Dermis blood vessel endothelial cell (primary cell): ENCODE measurements at places on chromosomes 7 and 10. TPM values are rescaled to one million over a fixed set of nuclear protein-coding genes. Genes with fewer than 3 reads are reported as not detected.

- no peak for DNase-seq
These were observed 48.8 kb downstream of the ADARB2 start for GRCh38 chr10:1688531-1688930.

- DNase-seq: no peak
These were observed 544.3 kb upstream of the MGMT start for GRCh38 chr10:128922619-128923196.

DNA sequence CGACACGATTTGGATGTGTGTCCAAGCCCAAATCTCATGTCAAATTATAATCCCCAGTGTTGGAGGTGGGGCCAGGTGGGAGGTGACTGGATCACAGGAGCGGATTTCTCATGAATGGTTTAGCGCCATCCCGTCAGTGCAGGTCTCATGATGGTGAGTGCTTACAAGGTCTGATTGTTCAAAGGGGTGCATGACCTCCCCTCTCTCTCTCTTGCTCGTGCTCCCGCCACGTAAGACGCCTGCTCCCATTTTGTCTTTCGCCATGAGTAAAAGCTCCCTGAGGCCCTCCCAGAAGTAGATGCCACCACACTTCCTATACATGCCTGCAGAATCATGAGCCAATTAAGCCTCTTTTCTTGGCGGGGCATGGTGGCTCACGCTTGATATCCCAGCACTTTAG is 71.5 kb upstream of the NANOS1 start:
- DNase-seq: no peak

- peak; percentile 86 for DNase-seq
These were observed 47.9 kb downstream of the FHIP2A start for GRCh38 chr10:114869520-114869892.

DNA sequence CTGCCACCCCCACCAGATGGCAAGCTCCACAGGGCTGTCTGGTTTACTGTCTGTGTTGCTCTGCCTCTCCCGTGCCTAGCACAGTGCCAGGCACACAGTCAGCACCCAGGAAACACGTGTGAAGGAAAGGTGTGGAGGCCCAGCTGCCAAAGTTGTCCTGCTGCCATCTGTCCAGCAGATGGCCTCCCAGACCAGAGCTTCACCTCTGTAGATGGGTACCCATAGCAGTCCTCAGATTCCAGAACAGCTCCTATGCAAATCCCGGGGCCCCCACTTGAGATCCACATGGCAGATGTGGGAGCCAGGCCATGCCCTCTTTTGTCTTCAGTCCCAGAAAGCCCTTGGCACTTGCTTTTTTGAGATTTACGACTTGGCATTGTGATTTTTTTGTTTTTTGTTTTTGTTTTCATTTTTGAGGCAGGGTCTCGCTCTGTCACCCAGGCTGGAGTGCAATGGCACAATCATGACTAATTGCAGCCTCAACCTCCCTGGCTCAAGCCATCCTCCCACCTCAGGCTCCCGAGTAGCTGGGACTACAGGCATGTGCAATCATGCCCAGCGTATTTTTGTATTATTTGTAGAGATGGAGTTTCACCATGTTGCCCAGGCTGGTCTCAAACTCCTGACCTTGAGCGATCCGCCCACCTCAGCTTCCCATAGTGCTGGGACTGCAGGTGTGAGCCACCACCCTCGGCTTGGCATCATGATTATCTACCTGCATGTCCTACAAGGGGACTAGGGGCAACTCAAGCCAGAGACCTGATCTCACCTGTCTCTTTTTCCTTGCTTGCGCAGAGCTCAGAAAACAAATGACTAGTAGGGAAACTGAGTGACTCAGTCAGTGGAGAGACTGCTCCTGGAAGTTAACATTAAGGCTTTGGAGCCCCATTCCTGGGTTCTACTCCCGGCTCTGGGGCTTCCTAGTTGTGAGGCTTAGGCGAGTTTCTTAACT is 16.9 kb upstream of the PALD1 start:
- peak; percentile 76 for DNase-seq

DNA sequence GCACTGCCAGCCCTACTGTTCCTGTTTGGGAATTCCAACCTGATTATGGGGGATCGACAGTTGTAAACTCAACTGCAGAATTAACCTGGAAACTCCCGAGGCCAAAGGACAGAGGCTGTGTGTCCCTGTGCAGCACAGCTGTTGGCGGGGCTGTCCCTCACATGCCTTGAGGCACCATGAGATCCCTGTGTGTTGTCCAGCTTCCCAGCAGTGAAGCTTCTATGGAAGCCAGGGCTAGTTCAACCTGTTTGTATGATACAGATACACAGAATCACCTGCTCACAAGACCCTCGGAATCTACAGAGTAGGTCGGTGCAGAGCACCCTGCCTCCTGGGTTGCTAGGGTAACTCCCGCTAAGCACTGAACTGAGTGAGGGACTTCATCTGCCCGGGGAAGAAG is 61.0 kb upstream of the EFCAB10 start:
- DNase-seq: no peak

- DNase-seq: no peak
These were observed 268.1 kb upstream of the PLPP4 start for GRCh38 chr10:120188950-120189349.

DNA sequence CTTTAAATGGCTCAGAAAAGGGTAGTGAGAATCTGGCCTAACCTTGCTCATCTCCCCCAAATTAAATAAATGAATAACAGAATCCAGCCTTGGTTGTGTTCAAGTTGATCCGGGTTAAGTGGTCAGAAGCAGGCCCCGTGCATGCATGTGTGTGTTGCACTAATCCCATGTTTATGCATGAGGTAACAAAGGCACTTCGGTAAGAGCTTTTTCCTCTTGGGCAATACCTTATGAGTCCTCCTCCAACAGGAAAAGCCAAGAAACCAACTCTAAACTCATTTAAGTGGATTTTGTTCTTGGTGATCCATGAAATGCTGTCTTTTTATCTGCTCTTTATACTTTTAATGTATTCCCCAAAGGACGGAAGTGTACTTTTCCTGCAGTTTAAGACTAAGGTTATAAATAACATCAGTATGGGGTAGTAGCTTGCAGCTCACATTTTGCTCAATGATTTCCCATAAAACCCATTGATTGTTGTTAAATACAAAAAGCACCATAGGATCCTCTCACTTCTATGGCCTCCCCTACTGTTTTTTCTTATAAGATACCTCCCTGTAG is 104.9 kb upstream of the YAE1 start:
- DNase-seq: no peak

DNA sequence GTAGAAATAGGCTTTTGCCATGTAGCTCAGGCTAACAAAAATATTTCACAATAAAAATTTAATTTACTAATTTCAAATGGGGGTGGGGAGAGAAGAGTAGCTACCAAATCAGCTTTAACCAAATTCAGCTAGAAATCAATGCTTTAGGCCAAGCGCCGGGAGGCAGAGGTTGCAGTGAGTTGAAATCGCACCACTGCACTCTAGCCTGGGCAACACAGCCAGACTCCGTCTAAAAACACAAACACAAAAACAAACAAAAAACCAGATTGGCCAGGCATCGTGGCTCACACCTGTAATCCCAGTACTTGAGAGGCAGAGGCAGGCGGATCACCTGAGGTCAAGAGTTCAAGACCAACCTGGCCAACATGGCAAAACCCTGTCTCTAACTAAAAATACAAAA is 9.4 kb downstream of the UBE2H start:
- DNase-seq: no peak

- DNase-seq: peak; percentile 61
These were observed 29.7 kb downstream of the PARP12 start for GRCh38 chr7:140033036-140033435.

- DNase-seq: no peak
These were observed 8.7 kb upstream of the UNC5B start for GRCh38 chr10:71203716-71204115.

- DNase-seq: no peak
These were observed 289.7 kb downstream of the TCF7L2 start for GRCh38 chr10:113239566-113240350.

DNA sequence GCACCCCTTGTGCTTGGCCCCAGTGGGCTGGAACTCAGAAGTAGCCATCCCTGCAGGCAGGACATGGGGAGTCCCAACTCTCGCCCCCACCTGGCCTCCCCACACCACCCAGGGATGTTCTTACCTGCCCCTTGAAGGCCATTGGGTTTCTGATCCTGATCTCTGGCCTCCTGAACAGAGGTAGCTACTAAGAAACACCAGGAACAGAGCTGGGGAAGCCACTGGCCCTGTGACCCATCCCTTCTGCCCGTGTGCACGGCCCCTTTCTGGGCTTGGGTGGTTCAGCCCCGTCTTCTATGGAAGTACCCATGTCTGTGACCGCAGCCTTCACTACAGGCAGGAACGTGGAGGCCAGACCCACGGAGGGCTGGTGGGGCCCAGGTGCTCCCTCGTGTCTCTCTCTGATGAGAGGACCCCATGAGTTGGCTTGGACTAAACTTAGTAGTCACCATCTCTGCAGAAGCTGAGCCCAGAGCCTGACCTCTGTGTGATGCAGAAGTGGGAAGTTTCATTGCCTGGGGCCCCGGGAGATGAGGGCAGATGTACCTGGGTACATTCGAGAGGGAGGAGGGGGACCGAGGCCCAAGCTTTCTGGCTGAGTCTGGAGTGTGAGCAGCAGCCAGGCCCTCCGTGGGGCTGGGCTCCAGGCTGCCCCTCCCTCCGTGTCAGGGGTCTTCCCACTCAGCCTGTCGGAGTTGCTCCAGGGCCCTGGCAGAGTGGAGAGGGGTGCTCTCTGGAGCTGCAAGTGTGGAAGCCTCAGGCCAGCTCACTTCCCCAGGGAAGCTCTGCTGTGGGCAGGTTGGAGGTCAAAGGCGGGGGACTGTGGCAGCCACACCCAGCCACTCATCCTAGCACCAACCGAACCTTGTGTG is 81.0 kb downstream of the MKI67 start:
- DNase-seq: no peak

DNA sequence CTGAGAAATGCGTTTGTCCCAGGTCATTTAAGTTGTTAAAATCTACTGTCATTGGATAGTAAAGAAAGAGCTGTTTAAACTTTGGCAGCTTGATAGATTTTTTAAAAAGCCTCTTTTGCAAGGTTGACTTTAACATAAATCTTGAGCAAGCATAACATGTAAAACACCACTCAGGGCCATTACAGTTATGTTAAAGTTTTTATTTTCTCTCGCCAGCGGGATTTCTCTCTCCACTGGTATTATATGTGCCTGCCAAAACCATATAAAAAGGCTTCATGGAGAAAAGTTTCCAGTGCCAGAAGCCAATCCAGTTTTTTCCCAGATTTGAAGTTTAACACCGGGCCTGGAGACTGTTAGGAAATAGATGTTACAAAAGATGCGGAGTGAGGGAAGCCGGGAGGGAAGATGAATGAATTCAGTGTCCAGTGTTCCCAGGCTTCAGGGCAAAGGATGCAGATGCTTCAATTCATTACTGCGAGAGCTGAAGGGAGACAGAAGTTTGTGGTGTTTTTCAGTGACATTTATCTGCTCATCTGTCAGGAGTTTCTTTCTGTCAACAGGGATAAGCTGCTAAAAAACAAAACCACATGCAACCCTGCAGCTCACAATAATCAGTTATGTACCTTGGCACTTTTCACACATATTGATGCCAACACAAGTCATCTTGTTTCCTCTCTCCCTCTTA is 155.5 kb downstream of the SPAG6 start:
- DNase-seq: no peak

DNA sequence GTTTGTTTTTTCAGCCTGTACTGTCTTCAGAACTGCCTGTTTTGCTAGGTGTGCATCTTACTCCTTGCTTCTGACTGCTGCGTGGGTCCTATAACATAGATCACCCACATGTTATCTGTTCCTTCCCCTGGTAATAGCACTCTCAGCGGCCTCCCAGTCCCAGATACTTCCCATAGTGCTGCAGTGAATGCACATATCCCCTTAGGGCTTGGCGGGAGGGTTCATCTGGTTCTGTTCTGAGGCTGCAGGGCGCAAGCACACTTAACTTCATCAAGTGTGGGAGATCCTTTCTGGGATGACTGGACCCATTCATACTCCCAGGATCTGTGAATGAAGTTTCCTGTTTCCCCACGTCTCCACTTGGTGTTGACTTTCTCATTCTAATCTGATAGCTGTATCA is 90.7 kb downstream of the CELF2 start:
- DNase-seq: no peak

- DNase-seq: no peak
These were observed 40.8 kb downstream of the LAMB4 start for GRCh38 chr7:108089381-108089780.

DNA sequence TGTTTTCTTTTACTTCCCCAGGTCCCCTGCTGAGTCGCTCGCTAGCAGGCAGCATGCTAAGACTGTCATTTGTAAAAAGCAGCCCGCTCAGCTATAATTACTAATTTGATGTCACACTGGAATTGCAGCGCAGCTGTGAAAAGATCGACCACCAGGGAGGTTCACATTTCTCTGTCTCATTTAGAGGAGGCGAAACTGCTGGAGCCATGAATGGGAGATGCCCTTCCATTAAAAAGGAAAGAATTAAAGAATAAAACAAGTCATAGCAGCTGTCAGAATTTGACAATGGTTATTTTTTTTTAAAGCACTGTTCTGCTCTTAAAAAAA is 153.5 kb downstream of the PIP4K2A start:
- no peak for DNase-seq

DNA sequence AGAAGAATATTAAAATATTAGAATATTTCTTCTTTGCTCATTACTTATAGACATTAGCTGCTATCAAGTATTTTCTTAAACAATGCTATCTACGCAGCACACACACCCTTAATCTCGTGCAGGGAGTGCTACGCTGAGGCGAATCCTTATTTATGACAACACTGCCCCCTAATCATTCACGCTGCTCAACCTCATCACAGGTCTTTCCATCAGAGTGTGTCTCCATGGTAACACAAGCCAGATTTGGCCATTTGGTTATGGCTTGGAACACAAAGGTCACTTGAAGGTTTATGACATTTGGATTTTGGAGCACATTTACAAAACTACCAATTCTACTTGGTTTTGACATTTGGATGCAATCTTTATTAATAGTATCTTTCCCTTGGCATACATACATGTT is 45.4 kb upstream of the MYO3A start:
- no peak for DNase-seq

DNA sequence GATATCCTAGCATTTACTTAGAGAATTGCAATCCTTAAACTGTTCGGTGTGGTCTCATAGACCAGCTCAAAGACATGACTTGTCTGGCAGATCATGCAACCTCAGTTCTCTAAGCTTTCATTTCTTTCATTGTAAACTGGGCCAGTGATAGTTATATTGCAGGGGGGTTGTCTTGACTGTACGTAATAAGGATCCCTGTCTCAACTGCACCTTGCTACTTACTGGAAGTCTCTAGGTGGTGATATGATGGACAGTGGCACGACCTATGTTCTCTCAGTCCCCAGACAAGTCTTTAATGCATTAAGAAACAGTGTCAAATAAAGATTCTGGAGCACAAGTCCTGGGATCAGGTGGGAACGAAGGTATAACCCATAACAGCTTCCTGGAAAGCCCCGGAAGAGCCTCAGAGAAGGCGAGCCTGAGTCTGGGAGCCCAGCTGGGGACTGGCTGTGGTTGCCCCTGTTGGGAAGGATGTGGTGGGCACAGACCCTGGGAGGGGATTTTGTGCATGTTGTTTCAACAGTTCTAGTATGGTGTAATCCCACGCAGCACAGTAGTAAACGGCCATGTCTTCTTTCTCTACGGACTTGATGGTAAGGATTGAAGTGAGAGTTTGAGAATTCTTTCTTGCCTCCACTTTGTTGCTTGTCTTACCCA is 26.0 kb upstream of the TARP start:
- no peak for DNase-seq

The CLCN1 gene
- total RNA-seq: not detected in 2 replicates

The PSD gene
- total RNA-seq: 0.23 and 0.34 TPM in 2 replicates

The OR6V1 gene
- not detected in 2 replicates for total RNA-seq
